ENCODE measurements at places on chromosomes 16 and 17.

DNA sequence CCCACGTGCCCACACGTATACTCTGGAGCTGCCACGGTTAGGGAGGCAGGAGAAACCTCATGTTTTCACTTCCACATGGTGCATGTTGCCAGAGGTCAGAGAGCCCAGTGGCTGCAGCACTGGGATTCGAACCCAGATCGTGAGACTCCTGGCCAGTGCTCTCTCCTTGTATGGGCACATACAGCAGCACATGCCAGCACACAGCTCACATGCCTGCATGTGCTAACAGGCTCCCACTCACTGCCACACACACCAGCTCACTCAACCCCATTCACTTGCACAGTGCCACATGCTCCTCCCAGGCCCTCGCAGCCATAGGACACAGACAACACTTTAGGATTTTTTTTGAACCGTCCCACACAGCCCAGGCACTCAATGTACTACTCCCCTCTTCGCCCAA lies 49.5 kb upstream of the MRPS23 start:
- DNase-seq: no peak

- no peak for DNase-seq
Observed at GRCh38 chr16:89409161-89409711, 81.1 kb downstream of the ANKRD11 start.

DNA sequence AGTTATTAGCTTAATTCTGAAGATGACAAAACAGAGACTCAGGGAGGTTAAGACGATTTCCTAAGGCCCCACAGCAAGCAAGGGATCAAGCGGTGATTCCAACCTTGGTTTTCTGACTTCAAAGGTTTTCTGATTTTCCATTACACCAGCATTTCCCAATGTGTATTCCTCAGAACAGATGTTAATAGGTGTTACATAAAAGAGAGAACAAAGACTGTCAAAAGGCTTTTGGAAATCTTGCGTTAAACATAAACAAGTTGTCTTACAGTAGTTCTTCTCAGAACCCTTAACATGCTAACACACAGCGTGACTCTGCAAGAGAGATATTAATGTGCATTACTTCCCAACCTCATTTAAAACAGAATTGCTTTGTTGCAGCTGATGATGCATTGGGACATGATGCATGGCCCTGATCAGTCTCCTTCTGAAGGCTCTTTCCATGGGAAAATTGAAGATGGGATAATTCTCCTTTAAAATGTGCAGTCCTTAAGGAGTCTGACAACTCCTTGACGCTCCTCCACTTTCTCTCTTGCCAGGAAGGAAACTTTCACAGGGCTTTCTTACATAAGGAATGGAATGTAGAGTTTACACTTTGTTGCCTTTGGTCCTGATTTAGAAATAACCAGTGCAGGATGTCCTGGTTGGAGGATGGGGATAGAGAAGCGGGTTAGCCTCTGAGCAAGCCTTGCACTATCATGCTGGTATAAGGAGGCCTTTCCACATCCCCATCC lies 21.5 kb upstream of the MMD start:
- no peak for DNase-seq

- no peak for DNase-seq
Observed at GRCh38 chr16:10612649-10613179, 32.3 kb upstream of the EMP2 start.

GRCh38 chr17:79619636-79620206 lies 8.9 kb upstream of the RBFOX3 start:
- peak; percentile 31 for DNase-seq

GRCh38 chr17:3669085-3669347 lies 404 bp downstream of the EMC6 start:
- peak; percentile 58 for DNase-seq

GRCh38 chr16:52066962-52067361 lies 480.0 kb downstream of the TOX3 start:
- DNase-seq: no peak

DNA sequence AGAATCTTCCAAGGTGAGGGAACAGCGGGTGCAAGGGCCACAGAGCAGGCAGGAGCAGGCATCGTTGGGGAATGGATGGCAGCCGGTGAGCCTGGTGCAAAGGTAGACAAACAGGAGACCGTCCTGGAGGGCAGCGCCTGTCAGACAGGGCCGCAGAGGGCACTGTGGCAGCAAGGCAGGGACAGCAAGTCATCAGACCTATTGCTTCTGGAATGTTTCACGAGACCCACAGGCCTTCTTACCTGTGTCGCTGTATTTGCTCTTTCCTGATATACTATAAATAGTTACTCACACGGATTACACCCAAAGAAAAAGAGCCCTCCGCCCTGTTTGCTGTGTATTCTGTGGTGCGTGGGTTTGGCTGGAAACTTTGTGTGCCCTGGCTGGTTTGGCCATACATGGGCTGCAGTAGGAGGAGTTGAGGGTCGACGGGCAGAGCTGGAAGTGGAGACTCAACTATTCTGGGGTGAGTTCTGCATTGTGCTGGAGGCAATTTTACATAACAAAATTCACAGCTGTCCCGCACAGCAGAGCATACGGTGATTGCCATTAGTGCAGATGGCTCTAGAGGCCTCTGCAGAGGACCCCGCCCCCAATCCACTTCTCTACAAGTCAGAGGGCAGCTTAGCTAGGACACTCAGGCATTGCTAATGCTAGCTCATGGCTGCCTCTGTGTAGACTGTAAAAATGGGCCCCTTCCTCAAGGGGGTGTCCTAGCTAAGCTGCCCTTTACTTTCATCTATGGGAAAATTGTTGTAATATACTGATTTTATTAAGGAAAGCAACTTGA lies 18.6 kb upstream of the POLR3E start:
- DNase-seq: peak; percentile 62

DNA sequence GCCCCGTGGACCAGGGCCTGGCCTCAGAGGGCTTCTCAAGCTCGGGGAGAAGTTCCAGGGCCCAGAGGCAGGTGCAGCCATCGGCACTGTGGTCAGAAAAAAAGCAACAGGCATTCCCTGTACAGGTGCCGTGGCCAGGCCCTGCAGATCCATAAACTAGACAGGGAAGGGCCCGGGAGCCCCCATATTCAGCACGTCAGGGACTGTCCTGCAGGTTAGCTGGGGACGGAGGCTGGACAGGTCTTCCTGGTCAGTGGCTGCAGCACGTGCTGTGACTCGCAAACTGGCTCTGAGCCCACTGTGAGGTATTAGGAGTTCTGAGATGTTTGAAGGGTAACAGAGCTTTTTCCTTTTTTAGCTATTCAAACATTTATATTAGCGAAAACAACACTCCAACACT lies 15.0 kb upstream of the C16orf95 start:
- no peak for DNase-seq

GRCh38 chr17:78281249-78281845 lies 49.9 kb downstream of the TMEM235 start:
- peak; percentile 43 for DNase-seq

DNA sequence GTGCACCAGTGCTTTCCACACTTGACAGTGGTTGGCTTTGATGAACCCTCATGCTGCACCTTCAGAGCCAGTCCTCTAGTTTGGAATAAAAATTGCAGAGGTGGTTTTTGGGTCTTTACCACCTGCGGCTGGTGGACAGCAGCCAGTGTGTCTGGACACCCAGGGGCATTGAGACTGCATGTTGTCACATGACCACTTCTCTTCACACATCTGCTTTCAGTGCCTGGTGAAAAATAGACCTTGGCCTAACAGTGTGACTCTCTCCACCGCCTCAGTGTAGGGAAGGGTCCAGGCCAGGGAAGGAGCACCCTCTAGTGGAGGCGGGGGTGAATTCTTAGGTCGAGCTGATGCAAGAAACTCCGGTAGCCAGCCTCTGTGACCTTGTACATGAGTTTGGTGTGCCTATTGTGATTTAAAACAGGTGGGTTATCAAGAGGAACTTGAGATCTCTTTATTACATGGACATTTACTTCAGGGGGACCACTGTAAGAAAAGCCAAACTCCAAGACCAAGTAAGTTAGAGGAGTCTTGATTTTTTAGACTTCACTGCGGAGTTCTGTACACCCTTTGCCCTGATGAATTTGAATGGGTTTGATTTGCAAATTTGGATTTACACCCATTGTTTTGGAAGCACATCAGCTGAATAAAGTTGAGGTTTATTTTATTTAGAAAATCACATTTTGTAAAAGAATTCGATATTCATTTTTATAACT lies 17.9 kb downstream of the GOSR2 start:
- DNase-seq: peak; percentile 92

- DNase-seq: no peak
Observed at GRCh38 chr16:85577899-85578598, 35.1 kb upstream of the GSE1 start.

DNA sequence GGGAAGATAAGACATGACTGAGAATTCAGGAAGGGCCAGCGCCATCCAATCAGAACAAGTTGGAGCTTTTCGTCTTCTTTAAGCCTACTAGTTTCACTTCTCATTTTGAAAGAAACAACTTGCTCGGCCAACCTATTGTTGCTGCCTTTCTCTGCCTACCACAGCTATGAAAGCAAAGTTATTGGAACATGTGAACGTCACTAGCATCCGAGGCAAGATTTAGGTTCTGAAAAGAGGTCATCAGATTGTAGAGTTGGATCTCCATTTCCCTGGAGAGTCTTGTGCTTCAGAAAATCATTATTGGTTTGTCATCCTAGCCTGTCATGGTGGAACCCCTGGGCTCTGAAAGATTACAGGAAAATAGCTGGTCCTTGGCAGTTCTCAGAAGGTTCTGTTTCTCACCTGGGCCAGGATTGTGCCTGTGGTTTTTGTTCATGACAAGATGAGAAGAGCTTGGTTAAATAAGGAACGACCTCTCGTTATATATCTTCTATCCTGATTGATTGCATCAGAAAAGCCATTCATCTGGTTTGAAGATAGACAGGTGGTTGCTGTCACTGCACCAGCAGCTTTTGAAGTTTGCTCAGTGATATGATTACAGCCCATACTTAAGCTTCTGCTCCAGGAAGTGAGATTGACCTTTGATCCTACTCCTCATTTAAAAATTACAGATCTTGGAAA lies 25.3 kb downstream of the CDH13 start:
- DNase-seq: no peak

GRCh38 chr17:78020717-78021108 lies 62.2 kb downstream of the TNRC6C start:
- no peak for DNase-seq

DNA sequence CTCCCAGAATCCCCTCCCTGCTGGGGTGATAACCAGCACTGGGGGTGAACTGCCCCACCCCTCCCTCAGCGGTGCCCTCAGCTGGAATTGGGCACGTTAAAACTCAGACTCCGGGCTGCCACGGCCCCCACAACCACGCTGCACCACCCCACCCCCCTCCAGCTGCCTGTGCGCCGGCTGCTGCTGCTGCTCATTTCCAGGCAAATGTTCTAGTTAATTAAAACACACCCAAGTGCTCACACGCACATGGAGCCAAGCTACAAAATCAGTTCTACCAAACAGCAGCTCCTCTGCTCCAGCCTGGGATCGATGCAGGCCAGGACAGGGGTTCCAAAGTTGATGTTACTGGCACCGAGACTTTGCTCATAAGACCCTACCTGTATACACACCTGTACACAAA lies 180.5 kb downstream of the ZNF423 start:
- no peak for DNase-seq

- DNase-seq: no peak
Observed at GRCh38 chr16:15493466-15494180, 59.2 kb downstream of the BMERB1 start.

DNA sequence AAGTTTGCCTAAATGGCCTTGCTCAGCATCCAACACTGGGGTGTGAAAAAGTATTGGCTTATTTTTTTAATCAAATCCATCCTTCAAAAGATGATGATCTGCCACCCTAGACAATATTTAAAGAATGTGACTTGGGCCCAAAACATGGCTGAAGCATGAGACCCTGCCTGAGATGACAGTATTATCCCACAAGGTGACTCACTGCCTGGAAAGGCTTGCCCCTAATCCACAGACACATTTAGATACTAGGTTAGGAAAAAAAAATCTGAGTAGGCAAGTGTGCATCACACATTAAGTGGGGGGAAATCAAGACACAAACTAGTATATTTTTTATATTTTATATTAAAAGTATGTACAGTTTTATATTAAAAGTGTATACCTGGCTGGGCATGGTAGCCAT lies 38.4 kb downstream of the TOM1L2 start:
- DNase-seq: no peak

GRCh38 chr16:49932946-49933345 lies 77.0 kb upstream of the ZNF423 start:
- DNase-seq: no peak

DNA sequence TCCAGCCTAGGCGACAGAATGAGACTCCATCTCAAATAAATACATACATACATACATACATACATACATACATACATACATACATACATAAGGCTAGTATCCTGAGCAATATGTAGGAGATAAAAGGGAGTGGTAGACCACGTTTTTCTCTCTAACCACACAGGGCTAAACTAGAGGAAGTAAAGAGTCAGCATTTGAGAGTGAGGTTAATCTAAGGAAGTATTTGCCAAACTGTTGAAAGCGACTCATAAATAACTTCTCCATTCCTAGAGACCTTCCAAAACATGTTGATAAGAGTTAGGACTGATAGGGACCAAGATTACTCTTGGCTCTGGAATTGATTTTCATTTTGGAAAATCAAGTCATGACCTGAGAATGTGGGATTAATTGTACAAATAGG lies 68.9 kb downstream of the NEUROD2 start:
- no peak for DNase-seq

DNA sequence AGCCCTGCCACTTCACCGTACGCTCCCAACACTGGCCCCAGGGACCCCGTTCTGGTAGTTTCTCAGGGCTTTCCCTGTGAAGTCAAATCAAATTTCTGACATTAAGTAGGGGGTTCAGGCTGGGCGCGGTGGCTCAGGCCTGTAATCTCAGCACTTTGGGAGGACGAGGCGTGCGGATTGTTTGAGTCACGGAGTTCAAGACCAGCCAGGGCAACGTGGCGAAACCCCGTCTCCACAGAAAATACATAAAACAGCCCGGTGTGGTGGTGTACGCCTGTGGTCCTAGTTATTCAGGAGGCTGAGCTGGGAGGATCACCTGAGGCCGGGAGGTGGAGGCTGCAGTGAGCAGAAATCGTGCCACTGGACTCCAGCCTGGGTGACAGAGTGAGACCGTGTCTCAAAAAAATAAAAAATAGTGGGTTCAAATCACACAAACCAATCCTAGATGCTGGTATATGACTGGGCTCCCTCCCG lies 632 bp downstream of the CYBC1 start:
- DNase-seq: no peak

GRCh38 chr17:31916491-31917064 lies 15.1 kb upstream of the UTP6 start:
- DNase-seq: no peak

DNA sequence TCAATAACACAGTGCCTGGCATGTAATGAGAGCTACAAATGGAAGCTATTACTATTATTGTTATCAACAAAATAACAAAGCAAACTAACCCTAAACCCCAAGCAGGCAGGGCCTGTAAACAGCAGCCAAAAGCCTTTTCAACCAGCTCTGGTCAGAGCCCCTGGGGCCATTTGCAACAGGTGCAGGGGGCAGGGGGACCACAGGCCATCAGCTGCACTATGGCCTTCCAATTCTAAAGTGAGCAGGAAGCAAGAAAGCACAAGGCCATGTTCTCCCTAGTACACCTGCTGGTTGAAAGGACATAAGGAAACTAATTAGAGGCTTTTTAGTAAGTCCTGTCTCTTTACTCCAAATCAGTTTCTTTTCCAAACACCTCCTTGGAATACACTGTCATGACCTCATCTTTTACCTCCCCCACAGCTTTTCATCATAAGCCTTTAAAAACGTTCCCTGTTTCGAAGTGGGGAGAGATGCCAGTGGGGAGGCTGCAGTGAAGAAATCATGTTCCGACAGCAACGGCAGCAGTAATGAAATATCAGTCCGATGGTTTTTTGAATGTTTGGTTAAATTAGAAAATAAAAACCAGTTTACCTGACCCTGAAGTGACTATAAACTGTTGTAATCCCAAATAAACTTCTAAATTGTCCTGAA lies 68.4 kb upstream of the GSG1L start:
- no peak for DNase-seq

- DNase-seq: no peak
Observed at GRCh38 chr17:48113201-48113676, 5.7 kb downstream of the SNX11 start.
